Activated gamma-delta T cell (primary cell): ENCODE measurements at places on chromosomes 1 and 21.

GRCh38 chr1:167661527-167662426, 31.7 kb downstream of the RCSD1 start:
- DNase-seq = no peak

DNA sequence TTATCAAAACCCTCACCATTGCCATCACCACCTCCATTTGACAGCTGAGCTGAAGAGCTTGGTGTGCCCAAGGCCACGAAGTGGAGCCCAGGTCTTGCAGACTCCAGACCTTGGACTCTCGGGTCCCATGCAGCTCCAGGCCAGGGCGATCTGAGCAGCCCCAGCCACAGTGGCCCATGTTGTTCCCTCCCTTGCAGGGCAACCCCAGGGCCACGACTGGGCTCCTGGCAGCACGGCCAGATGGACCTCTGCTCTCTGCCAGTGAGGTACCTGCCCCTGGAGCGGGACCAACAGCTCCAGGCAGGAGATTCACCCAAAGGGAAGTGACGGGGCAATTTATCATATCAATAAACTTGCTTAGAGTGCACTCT, 182.7 kb upstream of the VAMP3 start:
- no peak for DNase-seq

- no peak for DNase-seq
These were observed 11.9 kb downstream of the STX6 start for GRCh38 chr1:181010789-181011188.

DNA sequence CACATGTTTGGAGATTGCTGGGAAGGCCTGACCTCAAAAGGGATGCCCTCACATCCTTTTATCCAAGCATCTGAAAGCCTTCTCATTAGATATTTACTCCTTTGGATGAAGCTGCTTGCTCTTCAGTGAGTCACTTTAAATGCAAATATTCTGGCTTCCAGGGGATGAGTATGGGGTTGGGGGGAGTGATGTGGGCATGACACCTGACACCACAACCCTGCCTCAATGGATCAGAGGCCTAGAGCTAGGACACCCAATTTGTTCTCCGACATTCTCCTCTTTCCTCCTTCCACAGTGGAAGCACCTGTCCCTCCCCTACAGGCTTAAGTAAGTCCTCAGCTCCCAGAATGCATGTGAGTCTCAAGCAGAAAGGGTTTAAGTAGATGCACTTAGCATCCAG, 238.3 kb downstream of the OMA1 start:
- DNase-seq = no peak

DNA sequence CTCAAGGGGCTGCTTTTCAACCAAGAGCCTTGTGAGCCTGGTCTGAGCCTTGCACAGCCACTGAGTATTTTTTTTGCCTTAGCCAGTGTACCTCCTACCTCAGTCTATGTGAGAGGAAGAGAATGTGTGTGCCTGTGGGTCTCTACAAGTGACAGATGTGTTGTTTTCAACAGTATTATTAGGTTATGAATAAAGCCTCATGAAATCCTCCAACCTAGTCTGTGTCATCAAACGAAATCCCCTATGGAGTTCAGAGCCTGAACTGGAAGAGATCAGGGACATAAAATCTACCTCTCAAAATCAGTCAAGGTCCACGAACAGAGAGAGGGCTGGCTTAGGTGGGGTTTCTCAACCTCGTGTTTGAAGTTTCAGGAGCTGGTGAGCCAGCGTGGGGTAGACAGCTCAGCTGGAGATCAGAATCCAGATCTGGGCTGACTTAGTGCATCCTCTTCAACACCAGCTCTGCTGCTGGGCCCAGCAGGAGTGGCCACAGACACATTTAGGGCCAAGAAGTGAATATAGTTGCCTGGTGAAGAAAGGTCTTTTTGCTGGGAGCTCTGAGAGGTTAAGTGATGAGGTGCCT, 8.2 kb downstream of the XKR8 start:
- DNase-seq = no peak

GRCh38 chr1:171739656-171740055, 2.2 kb downstream of the VAMP4 start:
- no peak for DNase-seq

DNA sequence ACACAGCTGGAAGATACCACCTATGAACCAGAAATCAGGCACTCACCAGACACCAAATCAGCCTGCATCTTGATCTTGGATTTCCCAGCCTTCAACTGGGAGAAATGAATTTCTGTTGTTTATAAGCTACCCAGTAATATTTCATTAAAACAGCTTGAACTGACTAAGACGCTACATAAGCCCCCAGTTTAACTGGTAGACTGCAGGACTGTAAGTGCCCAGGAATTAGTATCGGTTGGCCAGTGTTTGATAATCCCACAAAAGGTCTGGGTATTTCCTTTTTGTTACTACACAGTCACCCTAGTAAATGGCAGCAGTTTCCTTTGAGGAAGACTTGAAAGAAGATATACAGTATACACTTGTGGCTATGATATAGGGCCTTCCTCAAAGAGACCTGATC, 7.3 kb upstream of the SLC35D1 start:
- DNase-seq = no peak

GRCh38 chr1:37033355-37034101, 787 bp downstream of the GRIK3 start:
- DNase-seq = no peak

GRCh38 chr1:198776602-198777029, 137.8 kb downstream of the PTPRC start:
- no peak for DNase-seq

GRCh38 chr1:110477445-110477957, 26.6 kb downstream of the PROK1 start:
- no peak for DNase-seq

DNA sequence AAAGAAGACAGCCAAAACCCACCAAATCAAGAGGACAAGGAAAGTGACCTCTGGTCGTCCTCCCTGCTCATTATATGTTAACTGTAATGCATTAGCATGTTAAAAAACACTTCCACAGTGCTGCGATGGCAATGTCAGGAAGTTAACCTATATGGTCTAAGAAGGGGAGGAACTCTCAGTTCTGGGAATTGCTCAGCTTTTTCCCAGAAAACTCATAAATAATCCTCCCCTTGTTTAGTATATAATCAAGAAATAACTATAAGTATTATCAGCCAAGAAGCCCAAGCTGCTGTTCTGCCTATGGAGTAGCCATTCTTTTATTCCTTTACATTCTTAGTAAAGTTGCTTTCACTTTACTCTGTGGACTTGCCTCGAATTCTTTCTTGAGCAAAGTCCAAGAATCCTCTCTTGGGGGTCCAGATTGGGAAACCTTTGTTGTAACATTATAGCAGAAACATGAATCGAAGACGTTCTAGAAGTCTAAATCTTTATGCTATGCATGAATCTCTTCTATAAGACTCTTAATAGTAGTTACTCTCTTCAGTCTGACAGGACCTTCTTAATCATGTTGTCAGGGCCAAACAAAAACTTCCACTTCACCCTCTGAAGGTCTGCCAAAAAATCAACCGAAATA, 110.0 kb upstream of the VANGL1 start:
- no peak for DNase-seq

DNA sequence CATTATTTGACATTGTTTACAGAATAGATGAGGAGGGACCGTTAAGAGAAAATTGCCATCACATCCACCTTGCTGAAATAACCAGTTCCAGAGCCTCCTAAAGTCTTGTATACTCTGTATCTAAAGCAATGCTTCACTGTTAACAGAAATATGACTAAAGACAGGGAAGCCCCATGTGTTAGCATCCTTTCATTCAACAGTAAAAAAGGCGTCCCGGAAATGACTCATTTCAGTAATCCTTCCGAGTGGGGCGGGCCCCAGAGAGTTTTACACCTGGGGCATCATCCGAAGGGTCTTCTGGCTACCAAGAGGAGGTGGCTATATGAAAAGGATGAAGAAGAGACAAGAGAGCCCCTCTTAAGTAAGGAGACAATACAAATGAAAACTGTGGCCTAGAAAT, 227.2 kb downstream of the SLC45A1 start:
- DNase-seq = no peak

DNA sequence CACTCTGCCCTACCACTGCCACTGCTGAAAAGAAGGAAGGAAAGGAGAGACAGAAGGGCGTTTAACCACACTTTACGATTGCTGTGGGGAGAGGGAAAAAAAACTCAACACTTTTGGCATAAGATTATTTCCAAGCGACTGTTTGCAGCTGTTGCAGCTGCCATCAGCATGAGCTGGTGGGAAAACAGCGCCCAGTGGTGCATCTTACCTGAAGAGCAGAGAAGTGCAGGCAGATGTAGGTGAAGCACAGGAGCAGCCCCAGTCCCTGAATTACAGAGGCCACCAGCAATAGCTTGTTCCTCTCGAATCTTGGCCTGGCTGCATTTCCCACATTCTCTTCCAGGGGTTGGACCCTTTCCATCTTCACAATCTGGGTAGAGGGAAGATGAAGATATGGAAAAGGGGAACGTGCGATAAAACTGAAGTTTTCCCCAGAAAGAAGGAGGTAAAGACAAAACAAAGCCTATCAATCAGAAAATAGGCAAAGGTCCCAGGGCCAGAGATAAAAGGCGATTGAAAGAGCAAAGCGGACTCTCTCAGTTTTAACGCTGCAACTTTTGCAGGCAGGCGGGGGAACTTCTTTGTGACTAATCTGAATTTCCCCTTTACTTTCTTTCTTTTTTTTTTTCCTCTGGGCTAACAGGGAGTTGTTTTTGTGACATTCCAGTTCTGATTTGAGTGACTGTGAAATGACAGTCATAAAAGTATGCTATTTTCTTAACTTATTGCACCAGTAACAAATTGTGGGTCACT, at the start of gene TNFSF4:
Gene TNFSF4 (minus strand): TSS at position 516 of the 753 bp plus-strand sequence. CDS start 155 bp downstream, at position 361.
- no peak for DNase-seq

DNA sequence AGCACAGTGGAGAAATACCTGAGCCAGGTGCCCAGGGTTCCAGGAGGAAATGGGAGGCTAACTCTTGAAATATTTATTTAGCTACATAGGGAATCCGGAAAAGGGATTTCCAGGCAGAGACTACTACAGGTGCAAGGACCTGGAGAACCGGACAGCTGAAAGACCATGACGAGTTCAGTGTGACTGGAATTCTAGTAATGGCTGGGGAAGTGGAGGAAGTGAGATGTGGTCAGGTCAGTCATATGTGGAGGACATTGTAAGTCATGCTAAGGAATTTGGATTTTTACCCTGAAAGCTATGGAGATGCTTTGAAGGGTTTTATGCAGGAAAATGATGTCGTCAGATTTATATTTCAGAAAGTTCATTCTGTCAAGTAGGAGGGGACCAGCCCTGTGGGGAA, 1.8 kb downstream of the CAP1 start:
- no peak for DNase-seq

GRCh38 chr21:41229509-41230248, 61.7 kb downstream of the BACE2 start:
- DNase-seq = no peak

DNA sequence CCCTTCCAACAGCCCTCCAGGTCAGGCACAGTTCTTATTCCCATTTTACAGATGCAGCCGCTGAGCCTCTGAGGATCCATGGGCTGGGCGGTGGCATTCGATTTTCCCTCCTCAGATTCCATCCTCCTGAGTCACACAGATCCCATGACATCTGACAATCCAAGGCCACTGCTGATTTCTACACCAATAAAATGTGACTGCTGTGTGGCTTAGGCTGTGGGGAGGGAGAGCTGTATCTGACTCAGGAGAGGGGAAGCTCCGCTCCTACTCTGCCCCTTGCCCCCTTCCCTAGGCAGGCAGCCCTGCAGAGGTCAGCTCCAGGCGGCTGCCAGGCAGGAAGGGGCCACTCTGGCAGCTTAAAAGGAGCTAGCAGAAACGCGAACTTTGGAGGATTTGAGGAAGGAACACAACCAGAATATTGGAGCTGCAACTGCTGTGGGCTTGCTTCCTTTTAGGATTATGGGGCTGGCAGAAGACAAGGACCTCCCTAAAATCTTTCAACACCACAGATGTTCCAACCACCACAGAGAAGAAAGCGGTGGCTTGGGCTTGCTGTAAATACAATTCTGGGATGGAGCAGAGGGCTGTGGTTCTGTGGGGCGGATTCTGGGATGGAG, 50.0 kb downstream of the MRPL37 start:
- DNase-seq = no peak

DNA sequence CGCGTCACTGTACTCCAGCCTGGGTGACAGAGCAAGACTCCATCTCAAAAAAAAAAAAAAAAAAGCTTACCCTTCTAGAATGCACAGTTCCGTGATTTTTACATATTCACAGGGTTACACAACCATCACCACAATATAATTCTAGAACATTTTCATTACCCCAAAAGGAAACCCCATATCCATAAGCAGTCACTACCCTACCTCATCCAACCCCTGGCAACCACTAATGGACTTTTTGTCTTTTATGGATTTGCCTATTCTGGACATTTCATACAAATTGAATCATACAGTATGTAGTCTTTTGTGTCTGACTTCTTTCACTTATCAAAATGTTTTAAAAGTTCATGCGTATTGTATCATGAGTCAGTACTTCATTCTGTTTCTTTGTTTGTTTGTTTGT, 22.8 kb downstream of the SYF2 start:
- DNase-seq = no peak

DNA sequence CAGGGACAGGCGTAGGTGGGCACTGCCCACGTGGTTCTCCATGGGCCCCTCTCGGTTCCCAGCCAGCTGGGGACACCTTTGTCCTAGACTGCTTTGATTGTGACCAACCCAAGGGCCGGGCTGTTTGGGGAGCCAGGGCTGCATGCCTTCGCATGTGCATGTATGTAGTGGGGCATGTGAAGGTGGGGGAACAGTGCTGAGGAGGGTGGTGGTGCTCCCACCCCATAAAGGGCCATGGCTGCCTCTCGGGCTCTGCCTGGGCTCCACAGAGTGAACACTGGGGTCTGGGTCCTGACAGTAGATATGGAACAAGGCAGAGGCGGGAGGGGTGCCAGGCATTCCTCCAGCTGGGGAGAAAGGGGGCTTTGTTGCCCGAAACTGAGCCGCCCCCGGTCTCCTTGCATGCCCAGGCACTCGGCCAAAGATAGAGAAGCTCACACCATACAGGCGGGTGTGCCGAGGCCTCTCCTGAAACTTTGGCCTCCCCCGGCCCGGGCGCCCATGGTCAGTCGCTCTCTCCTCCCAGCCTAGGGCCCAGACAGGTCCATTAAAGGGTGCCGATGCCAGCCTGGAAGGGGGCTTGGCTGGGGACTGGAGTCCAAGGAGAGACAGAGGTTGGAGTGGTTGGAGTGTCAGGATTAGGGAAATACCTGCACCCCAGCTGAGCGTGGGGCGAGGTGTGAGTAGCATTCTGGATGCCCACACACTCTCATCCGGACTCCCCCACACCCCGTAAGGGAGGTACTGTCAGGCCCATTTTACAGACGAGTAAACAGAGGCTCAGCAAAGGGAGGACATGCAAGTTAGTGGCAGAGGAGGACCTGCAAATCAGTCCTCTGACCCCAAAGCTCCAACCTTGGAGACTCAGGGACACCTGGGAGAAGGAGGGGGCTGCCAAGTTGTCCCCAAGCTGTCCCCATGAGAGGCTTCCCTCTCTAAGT, 41.1 kb downstream of the EPHA2 start:
- DNase-seq = no peak

- DNase-seq = no peak
These were observed 40.2 kb upstream of the PBX1 start for GRCh38 chr1:164518692-164519332.

- no peak for DNase-seq
These were observed 220.1 kb downstream of the SDCCAG8 start for GRCh38 chr1:243475966-243476365.
